GM23248 (cell line): ENCODE measurements at places on chromosomes 3 and 15.

DNA sequence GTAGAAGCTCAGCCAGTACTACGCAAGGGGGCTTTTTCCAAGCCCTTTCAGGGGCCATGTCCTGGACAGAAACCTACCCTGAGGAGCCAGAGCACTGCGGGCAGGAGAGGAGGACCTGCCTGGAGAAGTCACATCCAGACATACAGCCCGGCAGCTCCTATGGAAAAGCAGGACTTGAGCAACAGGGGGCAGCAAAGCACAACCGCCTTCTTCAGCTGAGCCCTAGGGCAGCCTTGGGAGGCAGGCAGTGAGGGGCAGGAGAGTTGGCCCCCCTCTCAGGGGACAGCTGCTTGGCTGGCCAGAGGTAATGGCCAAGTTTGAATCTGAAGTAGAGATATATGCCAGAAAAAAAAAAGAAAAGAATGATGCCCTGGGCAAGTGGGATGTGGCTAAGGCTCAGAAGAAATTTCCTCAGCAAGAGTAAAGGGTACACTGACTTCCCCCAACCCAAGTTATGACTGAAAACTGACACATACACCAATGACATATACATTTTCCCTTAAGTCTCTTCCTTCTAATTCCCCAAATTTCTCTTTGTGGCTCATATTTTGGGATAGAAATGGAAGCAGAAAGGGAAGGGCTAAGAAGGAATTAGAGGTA lies 56.9 kb downstream of the CYP19A1 start:
- DNase-seq: peak; percentile 79

- peak; percentile 24 for DNase-seq
These were observed 43.0 kb upstream of the TLE3 start for GRCh38 chr15:70140543-70141375.

DNA sequence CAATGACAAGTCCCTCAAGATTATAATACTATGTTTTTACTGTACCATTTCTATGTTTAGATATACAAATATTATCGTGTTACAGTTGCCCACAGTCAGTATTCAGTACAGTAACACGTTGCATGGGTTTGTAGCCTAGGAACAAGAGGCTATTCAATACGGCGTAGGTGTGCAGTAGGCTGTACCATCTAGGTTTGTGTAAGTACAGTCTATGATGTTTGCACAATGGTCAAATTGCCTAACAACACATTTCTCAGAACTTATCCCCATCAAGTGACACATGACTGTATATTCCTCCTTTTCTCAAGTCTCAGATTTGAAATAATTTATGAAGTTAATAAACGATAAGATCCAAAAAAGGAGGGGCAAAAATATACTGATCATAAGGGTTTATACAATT lies 21.7 kb downstream of the ZDHHC3 start:
- no peak for DNase-seq

DNA sequence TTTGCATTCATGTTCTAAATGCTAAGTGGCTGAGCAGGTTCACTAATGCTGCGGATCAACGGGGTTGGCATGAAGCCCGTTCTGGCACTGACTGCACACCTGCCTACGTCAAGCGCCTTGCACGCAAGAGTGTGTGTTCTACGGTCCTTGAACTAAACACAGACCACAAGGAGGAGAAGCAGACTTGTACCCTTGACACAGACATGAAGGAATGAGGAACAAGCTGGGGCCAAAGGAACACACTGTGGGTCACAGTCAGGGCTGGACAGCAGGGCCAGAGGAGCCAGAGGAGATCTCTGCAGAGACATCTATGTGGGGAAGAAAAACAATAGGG lies 48.0 kb upstream of the LDHAL6B start:
- no peak for DNase-seq

GRCh38 chr3:195897081-195897852 lies 11.1 kb downstream of the TNK2 start:
- DNase-seq: peak; percentile 89

DNA sequence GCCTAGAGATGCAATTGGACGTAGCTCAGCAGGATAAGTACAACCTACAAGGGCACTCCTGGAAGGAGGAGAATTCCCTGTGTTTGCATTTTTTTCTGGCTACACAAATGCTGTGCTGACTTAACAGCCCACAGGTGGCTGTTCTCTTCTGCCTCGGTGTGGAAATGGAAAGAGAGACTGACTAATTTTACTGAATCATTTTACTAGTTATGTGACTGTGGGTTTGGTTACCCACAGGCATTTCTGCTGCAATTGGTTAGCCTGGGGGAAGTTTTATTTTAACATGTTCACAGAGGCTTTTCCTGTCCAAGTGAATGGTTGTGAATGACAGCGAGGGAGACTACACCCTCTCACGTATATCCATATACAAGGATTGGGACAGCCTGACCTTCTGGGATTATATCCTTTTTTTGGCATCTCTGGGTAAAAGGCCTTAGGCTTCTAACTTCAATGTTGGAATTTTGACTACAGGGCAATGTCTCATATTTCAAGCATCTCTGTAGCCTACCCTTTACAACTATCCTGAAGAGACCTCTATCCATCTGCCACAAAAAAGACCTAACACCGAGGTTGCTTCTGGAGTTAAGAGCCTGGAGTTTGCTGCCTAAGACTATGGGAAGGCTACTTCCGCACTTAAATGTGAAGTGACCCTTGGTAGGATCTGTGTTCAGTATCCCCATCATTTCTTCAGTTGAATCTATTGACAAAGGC lies 67.2 kb upstream of the TP63 start:
- DNase-seq: peak; percentile 92

DNA sequence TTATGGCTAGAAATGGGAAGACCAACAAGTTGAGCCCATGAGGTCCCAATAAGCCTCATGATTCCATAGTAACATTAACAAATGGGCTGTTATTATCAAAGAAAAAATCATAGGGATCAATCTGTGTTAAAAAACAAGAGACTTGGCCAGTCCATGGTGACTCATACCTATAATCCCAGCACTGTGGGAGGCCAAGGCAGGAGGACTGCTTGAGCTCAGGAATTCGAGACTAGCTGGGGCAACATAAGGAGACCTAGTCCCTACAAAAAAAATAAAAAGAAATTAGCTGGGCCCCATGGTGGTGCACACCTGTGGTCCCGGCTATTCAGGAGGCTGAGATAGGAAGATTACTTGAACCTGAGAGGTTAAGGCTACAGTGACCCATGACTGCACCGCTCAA lies 124.8 kb downstream of the DMXL2 start:
- no peak for DNase-seq

DNA sequence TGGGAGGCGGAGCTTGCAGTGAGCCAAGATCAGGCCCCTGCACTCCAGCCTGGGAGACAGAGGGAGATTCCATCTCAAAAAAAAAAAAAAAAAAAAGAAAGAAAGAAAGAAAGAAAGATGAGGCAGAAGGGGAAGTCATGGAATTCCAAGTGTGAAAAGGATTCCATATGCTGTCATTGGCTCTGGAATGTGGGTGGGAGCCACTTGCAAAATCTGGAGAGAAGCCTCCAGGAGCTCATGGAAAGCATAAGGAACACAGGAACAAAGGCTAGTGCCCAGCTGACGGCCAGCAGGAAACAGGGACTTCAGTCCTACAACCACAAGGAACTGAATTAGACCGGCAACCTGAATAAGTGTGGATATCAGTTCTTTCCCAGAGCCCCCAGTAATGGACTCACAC lies 12.5 kb upstream of the TRAK1 start:
- peak; percentile 44 for DNase-seq
